Activated CD4-positive, CD25-positive, alpha-beta regulatory T cell treated with anti-CD3 and anti-CD28 coated beads, Interleukin-2, amount 50 U/mL, for 16 hours (primary cell): ENCODE measurements at places on chromosomes 11 and 22.

- DNase-seq, result no peak
Observed at GRCh38 chr11:35841733-35842132, 102.1 kb upstream of the LDLRAD3 start.

GRCh38 chr11:125141686-125142535 lies 22.6 kb upstream of the PKNOX2 start:
- DNase-seq, result peak; percentile 21

DNA sequence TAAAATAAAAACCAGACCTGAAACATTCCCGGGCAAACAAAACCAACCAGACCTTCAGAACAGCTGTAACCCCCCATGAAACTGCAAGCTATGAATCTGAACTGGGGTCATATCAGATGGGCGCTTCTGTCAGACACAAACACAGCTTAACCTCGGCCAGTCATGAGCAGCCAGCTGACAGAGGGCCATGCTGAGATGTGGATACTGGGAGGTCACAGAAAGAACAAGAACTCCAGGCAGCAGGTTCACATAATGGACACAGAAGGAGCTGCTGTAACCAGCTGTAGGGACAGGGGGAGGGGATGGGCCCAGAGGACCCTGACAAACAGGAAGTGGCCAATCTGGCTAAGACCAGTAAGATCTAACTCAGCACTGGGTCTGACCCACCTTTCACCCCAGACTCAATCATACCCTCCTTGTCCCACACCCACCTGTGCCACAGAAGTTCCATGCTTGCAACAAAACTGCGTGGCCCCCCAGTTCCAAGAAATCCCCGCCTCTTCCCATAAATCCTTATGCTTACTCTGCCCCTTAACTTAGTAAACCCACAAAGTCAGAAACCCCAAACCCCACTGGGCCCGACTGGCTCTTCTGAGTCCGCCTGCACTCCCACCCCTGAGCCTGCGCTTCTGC lies 4.0 kb downstream of the APOL4 start:
- no peak for DNase-seq

DNA sequence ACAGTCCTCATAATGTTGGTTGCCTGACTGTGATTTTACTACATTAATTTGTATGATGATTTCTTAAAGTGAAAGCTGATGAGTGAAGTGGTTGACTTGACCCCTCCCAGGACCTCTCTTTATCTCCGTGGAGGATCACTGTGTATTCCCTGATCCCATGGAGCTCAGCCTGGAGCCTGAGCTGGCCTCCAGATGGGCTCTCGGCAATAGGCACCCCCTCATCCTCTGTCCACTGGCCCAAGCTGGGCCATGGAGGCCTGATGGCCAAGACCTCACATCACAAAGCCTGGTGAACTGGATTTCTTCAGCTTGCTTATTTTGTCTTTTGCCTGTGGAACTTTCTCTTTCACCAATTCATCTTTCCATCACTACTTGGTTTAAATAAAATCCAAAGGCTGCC lies 75.2 kb downstream of the WNT11 start:
- no peak for DNase-seq

GRCh38 chr11:120714438-120714837 lies 202.9 kb downstream of the GRIK4 start:
- DNase-seq, result no peak

- no peak for DNase-seq
Observed at GRCh38 chr11:5818245-5818886, 9.6 kb downstream of the OR52N2 start.

GRCh38 chr11:58832056-58832645 lies 12.4 kb downstream of the GLYATL2 start:
- no peak for DNase-seq

DNA sequence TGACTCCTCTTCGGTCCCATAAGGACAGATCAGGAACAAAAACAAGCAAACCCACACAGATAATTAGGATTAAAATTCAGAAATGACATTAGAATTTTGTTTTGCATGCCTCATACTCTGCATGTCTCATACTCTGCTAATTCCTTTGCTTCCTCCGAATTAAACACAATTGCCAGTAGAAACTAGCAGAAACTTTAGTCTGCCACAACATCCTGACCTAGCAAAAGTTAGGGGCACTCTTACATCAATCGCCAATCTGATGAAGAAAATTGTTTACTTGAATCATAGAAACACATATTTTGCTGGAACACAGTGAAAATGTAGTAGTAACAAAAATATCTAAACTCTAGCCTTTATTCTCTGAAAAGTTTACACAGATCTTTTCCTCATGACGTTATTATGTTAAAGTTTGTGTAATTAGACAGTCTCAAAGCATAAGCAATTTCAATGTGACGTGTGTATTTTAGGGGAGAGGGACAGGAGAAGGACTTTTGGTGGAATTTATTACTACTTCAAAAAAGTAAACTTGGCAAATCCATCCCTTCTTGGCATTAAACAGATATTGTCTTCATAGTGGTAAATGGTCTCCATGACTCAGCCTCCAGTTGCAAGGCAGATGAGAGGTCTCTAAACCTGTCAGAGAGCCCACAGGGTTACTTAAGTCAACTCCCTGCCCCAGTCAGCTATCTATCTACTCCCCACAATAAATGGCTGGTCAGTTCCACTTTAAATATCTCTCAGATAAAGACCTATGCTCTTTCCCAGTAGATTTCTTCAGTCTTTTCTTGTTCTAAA lies 249.8 kb upstream of the UBASH3B start:
- DNase-seq, result no peak

DNA sequence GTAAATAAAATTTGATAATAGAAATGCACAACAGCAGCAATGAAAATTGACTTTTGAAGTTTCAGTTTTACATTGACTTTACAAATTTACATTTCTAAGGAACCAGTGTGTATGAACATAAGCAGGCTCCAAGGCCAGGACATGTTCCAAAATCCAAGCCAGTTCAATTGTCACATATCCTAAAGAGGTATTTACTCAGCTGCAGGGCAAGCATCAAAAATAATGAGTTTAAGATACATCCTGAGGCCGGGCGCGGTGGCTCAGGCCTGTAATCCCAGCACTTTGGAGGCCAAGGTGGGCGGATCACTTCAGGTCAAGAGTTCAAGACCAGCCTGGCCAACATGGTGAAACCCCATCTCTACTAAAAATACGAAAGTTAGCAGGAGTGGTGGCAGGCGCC lies 39.0 kb upstream of the AKIP1 start:
- DNase-seq, result no peak

GRCh38 chr11:124839128-124839971 lies 25.9 kb upstream of the ROBO3 start:
- DNase-seq, result peak; percentile 1

GRCh38 chr11:129917231-129917630 lies 21.9 kb upstream of the NFRKB start:
- DNase-seq, result no peak

DNA sequence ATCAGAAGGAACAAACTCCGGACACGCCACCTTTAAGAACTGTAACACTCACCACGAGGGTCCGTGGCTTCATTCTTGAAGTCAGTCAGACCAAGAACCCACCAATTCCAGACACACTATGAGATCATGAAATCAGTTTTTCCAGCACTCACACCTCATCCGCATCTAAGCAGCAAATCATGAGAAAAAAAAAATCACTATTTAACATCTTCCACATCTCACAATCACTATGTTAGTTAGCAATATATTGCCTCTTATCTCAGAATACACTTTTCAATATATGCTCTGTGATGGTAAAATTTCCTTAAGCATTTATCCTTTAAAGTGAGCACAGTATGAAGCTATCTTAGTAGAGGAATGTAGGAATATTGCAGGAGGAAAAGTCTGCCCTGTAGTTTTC lies 328.7 kb downstream of the FAM181B start:
- DNase-seq, result no peak

DNA sequence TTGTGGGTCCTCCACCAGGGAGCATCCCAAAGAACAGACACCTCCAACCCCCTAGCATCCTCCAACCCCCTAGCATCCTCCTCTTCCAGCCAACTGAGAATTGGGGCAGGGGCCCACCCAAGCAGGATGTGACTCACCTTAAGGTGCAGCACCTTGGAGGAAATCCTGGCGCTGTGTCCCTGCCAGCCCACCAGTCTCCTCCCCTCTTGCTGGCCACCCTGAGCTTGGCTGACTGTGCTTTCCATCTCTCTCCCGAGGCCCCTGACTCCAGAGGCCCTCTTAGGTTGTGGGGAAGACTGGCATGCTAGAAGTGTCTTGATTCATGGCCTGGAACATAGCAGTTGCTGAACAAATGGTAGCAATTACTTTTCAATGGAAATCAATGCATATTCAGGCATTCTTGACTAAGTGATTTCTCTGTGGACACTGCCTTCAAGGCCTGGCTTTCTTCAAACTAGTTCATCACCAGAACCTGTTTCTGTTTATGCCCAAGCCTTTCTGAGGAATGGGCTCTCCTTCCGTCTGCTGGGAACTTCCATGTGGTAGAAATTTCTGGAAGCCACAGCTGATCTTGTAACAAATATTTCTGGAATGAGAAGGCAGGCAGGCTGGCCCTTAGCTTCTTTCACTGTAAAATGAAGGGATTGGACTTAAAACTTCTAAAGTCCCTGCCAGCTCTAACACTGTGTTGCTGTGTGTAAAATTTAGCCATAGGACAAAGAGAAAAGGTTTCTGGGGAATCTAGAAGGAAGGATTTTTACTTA lies 60.5 kb downstream of the CEP164 start:
- no peak for DNase-seq

DNA sequence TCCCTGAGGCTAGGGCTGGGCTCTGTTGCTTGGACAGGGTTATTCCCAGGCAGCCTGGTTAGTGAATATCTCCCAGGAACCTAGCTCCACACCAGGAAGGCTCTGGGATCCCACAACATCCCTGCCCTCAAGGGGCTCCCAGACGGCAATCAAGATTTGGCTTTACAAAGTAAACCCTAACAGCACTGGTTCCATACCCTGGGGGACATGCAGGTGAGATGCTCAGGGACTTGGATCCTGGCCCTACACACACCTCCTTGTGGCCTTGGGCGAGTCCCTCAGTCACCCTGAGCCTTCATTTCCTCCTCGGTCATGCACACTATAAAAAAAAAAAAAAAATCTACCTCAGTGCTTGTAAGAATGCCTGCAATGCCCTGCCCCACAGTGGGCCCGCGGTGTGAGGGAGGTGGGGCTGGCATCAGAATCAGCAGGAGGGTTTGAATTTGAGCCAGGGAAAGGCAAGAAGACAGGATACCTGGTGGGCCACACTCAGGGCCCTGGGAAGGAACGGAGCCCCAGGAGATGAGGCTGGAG lies 86.3 kb downstream of the MORC2 start:
- no peak for DNase-seq

DNA sequence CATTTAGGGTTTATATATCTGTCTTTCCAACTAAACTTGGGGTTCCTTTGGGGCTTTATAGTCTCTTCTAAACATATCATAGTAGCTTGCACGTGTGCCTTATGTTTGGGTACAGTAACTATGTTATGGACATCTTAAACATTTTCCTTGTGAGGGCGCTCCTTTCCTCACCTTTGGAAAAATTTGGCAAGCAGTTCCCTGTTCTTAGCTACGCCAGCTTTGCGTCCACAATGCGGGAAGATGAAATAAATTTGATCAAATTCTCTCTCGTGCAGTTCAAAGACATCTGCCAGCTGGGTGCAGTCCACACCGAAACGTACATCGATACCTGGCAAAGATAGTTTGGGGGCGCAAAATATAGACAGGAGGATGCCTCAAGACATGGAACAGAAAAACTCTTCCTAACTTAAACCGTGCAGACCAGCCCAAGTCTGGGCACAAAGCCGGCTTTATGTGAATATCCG lies 548 bp downstream of the FDXACB1 start:
- no peak for DNase-seq

DNA sequence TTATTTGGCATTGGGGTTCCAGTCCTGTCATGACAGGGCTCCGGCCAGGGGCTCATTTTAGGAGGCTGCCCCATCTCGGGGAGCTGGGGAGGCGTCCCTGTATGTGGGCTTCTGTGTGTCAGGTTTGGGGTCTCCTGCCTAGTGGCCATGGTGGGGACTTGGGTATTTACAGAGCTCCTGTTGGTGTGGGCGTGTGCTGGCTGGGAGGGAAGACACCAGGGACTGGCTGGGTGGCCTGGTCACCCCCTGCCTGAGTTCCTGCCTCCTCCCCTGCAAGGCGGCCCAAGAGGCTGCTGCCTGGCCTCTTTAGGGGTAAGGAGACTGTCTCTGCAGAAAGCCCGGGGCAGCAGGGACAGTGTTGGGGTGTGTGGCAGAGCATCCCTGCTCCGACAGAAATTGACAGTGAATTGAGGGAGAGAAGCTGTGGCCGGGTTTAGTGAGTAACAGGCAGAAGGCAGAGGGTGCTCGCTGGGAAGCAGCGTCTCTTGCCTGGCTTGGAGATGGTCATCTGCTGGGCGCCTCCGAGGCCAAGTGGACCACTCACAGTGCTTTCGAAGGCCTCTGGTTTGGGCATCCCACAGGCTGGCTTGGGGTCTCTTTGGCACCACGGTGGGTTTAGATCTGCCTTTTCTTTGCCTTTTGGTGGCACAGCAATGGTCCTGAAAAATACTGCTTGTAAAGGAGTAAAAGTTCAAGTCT lies 40.3 kb upstream of the GRAMD4 start:
- DNase-seq, result no peak

- no peak for DNase-seq
Observed at GRCh38 chr11:117772360-117772759, 24.7 kb downstream of the DSCAML1 start.

DNA sequence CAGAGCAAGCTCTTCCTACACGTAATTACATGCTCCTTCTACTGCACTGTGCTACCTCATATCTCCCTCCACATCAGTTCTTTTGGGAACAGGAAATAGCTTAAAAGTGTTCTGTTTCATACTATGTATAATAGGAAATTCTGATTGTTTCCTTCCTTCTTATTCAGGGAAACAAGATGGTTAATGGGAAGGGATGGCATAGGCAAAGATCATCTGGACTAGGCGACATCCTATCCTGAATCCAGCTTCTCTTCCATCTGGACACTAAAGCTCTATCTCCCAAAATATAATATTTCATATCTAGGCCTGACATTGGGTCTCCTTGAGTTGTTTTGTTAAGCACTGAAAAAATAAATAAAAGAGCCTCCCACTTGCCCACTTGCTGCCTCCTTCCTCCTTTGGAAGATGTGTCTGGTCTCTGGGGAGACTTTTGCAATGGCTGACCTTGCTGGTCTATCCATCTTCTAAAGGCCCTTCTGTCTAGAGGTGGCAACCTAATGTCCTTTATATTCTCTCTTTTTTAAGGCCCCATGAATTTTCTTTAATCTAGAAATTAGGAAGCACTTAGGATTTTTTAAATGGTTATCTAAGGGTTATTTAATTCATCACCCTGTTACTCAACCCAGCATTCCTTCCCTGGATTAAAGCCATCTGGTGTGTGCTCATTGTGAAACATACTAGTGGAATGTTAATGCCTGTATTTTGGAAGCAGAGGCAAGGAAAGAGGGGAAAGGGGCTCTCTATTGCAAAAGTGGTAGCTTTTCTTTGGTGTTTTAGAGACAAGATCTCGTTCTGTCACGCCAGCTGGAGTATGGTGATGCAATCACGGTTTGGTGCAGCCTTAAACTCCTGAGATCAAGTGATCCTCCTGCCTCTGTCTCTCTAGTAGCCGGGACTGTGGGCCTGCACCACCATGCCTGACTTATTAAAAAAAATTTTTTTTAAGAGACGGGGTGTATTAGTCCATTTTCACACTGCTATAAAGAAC lies 20.6 kb downstream of the CLMP start:
- DNase-seq, result no peak

- DNase-seq, result no peak
Observed at GRCh38 chr22:27435844-27436576, 365.5 kb downstream of the MN1 start.

GRCh38 chr22:46910624-46911023 lies 148.2 kb downstream of the TBC1D22A start:
- DNase-seq, result no peak

- no peak for DNase-seq
Observed at GRCh38 chr11:113701491-113701890, 4.6 kb downstream of the TMPRSS5 start.
